AML-193 (cell line): ENCODE measurements at places on chromosomes 2 and 18.

DNA sequence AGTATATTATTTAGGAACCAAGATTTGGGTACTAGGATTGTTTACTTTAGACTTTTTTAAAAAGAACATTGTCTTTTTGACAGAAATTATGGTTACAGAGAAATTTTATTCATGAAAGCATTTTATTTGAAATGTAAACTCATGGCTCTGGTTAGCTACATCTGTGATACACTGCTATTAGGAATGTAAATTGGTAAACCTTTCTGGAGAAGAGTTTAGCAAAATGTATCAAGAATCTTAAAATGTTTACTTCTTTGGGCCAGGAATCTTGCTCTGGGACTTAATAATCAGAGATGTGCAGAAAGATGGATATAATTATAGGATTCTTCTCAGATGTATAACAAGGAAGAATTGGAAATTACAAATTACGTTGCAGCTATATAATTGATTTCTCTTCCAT lies 19.7 kb downstream of the MAP3K20 start:
- no peak for DNase-seq

DNA sequence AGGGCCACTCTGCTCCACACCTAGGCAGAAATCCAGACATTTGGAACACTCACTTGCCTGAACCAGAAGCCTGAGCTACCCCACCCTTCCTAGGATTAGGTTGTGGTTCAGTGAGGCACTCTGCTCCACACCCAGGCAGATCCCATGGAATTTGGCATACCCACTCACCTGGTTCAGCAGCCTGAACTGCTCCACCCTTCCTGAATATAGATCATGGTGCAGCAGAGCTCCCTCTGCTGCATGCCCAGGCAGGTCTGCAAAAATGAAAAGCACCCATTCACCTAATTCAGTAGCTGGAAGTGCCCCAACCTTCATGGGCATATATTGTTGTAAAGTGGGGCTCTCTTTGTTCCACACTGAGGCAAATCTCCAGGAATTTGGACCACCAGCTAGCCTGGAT lies 185.1 kb upstream of the CNTNAP5 start:
- DNase-seq = no peak

GRCh38 chr2:76763276-76763675 lies 758.9 kb downstream of the LRRTM4 start:
- no peak for DNase-seq

- DNase-seq = no peak
These were observed 598.2 kb upstream of the SYT4 start for GRCh38 chr18:43875511-43875910.

DNA sequence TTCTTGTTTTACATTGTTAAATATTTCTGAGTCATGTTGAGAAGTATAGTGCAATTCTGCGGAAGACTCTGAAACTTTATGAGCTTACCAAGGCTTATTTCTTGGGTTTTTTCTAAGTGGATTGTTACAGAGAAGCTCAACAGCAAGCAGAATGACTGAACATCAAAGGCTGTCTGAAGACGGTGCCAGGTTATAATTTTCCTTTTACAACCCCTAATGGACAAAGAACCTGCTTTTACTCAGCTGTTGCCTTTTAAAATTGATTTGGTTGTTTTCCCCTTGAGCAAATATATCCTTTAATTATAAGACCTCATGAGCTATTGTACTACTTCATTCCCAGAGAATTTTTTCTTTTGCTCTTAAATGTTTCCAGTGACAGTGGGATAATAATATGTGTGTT lies 41.6 kb downstream of the LAMA3 start:
- no peak for DNase-seq

- no peak for DNase-seq
These were observed 84.3 kb downstream of the EDAR start for GRCh38 chr2:108904680-108905079.

DNA sequence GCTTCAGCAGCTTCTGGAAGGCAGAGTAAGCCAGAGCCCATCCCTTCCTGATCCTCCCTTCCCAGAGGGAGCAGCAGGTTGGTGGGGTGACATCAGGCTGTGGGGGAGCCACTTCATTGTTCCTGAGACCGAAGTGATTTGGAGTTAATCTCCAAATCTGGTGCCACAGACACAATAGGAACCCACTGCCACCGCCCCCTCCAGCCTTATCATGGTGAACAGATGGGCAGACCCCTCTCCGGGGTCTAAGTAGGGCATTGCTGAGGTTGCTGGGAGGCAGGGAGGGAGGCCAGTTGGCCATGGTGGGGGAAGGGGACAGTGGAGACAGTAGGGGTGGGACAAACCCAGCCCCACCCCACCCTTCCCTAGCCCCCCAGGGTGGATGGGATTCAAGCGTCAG lies 25.6 kb upstream of the SLC35F6 start:
- DNase-seq = no peak

GRCh38 chr2:178949584-178949983 lies 100.4 kb downstream of the CCDC141 start:
- no peak for DNase-seq

- DNase-seq = no peak
These were observed 44.5 kb downstream of the SOCS6 start for GRCh38 chr18:70333316-70333715.

GRCh38 chr2:144924827-144925226 lies 404.9 kb upstream of the ZEB2 start:
- DNase-seq = no peak

- peak; percentile 71 for DNase-seq
These were observed 140.3 kb upstream of the RASGRP3 start for GRCh38 chr2:33336036-33336625.

DNA sequence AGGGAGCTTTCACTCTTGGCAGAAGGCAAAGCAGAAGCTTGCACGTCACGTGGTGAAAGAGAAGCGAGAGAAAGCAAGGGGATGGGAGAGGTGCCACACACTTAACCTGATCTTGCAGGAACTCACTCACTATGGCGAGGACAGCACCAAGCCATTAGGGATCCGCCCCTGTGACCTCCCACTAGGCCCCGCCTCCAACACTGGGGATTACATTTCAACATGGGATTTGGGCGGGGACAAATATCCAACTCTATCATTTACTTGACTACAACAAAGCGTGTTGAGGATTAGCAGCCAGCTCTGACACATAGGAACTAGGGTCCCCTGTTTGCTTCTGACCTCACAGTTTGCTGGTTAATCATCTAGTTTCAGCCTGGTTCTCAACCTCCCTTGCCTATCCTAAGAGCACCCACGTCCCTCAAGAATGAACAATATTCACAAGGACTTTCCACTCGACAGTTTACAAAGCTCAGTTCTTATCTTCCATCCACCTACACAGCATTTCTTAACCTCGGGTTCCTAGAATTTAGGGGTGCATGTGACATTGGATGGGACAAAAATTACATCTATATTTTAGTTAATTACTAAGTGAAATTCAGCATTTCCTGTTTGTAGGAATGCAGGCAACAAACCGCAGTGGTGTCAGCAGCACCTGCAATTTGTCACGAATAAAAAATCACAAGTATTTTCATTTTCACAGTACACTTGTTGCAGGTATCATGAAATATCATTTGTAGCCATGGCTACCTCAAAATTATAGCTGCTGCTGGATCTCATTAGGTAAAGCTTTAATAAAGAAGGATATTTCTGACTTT lies 36.0 kb downstream of the LBH start:
- no peak for DNase-seq

- DNase-seq = no peak
These were observed 70.3 kb downstream of the CHST9 start for GRCh38 chr18:27114842-27115241.

DNA sequence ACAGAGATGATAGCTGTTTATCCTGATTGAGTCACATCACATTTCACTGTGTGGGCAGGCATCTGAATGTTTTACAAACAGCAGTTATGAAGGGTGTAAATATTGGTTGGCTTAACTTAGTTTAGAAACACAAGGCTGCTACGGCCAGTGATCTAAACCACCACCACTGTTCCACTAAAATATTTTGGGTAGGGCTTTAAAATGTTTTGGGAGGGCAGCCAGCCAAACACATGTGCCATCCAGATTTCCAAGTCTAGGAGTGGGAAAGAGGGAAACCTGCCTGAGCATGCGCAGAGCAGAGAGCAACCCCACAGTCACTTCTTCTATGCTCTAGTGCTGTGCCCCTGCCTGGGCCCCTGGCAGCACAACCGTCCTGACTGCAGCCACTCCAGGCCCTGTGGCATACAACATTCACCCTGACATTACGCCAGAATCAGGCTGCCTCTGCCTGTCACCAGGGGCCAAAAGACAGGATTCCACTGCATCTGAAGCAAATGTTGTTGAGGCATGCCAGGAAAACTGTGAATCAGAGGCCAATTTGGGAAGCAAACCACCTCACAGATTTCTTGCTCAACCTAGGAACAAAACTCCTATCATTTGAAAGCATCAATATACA lies 74.8 kb upstream of the COL5A2 start:
- no peak for DNase-seq

- no peak for DNase-seq
These were observed 42.9 kb downstream of the FECH start for GRCh38 chr18:57543560-57543959.

GRCh38 chr2:10454505-10454904 lies 6.4 kb upstream of the ODC1 start:
- no peak for DNase-seq

DNA sequence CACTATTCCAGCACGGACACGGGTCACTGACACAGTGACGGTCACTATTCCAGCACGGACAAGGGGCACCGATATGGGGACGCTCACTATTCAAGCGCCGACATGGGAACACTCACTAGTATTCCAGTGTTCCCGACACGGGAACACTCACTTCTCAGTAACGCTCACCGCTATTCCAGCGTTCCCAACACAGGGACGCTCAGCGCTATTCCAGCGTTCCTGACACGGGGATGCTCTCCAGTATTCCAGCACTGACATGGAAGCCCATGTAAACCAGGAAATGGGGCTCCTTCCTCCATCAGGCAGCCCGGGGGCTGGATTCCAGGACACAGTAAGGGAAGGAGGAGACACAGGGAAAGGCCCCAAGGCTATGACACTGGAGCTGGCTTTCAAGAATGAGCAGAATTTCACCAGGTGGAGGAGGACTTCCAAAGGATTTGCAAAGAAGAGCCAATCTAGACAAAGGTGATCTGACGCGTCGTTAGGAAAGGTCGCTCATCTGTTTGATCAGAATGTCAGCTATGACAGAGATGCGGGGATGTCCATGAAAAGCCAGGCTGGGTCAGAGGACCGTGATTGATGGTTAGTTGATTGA lies 196.1 kb downstream of the EIPR1 start:
- no peak for DNase-seq

DNA sequence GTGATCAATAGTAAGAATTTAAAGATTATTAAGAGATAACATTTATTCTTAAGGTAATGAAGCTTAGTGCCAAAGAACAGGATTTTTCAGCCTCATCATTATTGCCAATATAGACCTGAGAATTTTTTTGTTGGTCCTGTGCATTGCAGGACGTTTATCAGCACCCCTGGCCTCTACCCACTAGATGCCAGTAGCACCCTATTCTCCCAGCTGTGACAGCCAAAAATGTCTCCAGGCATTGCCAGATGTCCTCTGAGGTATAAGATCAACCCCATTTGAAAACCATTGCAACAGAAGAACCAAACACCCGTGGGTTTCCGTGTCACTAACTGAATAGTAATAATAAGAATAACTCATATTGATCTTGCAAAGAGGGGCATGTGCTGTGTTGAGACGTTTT lies 700.0 kb upstream of the SOX11 start:
- DNase-seq = no peak

- DNase-seq = no peak
These were observed 803.2 kb upstream of the POU3F3 start for GRCh38 chr2:104050656-104051242.

DNA sequence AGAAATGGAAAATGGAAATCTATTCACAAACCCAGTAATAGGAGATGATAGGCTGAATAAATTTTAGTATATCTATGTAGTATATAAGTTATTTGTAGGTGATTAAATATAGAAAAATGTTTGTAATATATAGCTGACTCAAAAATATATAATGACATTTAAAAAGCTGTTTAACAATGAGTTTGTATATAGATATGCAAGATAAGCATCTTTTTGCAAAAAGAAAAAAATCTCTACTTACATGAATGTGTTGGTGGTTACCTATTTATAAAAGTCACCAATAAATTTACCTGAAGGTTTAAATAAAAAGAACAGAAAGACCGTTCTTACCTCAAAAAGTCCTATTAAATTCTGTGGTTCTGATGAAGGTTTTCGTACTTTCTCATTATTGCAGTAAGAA lies 71.3 kb downstream of the LRPPRC start:
- no peak for DNase-seq

- no peak for DNase-seq
These were observed 112.8 kb downstream of the GULP1 start for GRCh38 chr2:188404341-188405004.

GRCh38 chr18:23020555-23021294 lies 87.6 kb downstream of the RBBP8 start:
- no peak for DNase-seq

GRCh38 chr2:200649724-200650123 lies 63.9 kb downstream of the AOX1 start:
- DNase-seq = no peak

DNA sequence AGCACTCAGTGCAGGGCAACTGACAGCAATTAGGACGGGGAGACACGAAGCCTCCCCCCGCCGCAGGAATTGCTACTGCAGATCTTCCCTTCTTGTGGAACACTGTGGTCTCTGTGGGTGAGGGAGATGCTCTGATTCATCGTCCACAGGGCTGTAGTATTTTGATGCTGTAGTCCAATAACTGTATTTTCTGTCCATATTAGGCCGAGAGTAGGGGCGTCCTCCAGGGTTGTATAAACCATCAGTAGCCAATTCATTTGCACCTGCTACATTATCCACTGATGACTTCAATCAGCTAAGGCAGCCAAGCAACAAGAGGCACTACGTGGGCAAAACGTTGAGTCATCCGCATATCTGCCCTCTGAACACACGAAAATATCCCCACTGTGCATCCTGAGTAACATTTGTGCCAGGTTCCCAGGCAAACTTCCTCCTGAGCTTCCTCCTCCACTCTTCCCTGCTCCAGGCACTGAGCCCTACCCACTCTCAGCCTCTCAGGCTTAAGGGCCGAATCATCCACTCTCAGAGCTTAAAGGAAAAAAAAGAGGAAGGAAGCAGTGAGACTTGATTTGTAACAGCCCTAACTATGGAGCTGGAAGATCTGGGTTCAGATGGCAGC lies 62.1 kb downstream of the LBH start:
- DNase-seq = peak; percentile 6

DNA sequence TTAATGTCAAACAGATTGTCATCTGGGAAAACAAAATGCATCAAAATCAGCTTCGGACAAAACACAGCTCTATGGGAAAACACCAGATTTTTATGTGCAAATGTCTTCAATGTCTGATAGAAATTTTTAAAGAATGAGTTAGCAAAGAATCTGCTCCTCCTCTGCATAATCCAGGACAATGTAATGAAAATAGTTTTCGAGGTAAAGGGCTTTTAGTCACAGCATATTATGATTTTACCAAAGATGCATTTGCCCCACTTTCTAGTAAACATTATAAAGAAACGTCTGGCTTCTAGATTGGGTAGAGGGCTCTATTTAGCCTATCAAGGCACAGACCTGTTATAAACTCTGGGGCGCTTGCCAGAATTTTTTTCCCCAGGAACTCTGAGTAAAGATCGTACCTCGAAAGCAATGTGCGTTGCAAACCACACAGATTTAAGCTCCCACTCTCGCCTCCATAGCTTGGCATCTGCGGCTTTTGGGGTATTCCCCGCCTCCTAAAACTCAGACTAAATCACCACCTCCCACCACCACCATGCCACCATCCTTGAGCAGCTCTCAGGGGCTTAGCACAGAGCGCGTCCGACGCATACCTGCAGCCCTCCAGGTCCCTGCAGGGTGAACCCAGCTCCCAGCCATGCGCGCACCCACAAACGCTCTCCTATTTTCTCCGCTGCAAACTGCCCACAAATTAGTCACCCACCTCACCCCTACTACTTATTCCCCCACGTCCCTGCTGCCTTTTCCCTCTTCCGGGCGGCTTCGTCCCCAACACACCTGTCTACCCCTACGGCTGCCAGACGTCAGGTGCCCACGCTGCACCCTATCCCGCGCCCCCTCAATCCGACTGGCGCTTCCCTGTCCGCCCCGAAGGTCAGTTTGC lies 829 bp downstream of the ACVR1C start:
- no peak for DNase-seq
